ENCODE measurements at places on chromosomes 2 and 18.

GRCh38 chr2:238613610-238614009 lies 186.9 kb downstream of the ASB1 start:
- no peak for DNase-seq

DNA sequence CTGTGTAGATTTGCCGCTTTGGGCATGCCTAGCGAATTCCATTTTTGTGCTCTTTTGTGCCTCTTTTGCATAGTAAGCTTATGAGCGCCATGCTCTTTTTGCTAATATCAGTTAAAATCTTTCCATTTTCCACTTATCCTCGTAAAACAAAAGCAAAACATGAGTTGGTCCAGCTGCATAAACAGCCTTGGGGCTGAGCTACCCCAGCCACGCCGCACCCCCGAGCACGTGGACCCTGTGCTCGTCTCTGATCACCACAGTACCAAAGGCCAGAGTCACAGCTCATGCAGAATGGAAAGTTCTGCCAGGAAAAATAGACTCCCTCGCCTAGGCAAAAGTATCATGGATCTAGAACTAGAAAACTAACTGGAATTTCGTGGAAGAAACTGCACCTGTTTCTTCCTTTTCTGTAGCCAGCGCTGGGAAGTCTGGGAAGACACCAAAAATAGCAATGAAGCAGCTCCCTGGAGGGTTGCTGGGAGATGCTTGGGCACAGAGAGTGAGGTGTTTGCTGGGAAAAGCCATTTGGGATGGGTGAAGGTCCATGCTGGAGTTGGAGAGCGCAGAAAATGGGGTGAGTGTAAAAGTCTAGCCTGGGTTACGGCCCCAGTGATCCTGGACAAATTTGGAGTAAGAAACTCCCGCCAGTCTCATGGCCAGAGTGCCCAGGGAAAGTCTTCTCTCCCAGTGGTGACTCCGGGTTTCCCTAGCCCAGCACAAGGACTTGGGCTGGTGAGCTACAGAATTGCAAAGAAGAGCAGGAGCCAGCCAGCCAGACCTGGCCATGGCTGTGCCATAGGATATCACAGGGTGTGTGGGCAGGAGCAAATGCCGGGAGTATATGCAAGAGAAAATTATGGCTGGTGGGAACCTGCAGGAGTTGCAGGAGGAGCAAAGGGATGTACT lies 218.4 kb downstream of the GBX2 start:
- no peak for DNase-seq

- no peak for DNase-seq
Observed at GRCh38 chr2:171583566-171583965, 61.3 kb downstream of the CYBRD1 start.

- DNase-seq = no peak
Observed at GRCh38 chr2:67658820-67659219, 261.7 kb downstream of the ETAA1 start.

DNA sequence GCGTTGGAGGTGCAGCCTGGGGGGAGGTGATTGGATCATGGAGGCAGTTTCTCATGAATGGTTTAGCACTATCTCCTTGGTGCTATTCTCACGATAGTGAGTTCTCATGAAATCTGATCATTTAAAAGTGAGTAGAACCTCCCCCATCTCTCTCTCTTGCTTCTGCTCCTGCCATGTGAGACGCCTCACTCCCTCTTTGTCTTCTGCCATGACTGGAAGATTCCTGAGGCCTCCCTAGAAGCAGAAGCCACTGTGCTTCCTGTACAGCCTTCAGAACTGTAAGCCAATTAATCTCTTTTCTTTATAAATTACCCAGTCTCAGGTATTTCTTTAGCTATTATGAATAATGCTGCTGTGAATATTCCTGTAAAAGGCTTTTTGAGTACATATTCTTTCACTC lies 52.9 kb downstream of the SERPINB7 start:
- no peak for DNase-seq

- DNase-seq = no peak
Observed at GRCh38 chr2:11393711-11394236, 49.3 kb upstream of the ROCK2 start.

- DNase-seq = no peak
Observed at GRCh38 chr2:152099367-152100050, 665 bp upstream of the CACNB4 start.

DNA sequence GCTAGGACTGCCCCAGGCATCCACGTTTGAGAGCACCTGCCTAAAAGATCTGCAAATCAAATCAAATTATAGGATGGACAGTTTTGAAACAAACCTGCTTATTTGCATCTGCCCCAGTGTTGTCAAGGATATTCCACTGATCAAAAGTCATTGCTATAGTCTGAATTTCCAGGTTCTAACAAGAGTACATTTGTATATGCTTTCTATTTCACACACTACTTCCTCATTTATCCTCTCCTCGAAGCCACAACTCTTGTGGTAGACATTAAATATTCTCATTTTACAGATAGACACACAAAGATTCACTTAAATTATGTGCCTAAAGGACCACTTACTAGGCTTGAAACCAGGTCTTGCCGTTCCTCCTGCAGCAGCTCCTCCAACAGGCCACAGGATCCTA lies 11.9 kb upstream of the TET3 start:
- DNase-seq = no peak

DNA sequence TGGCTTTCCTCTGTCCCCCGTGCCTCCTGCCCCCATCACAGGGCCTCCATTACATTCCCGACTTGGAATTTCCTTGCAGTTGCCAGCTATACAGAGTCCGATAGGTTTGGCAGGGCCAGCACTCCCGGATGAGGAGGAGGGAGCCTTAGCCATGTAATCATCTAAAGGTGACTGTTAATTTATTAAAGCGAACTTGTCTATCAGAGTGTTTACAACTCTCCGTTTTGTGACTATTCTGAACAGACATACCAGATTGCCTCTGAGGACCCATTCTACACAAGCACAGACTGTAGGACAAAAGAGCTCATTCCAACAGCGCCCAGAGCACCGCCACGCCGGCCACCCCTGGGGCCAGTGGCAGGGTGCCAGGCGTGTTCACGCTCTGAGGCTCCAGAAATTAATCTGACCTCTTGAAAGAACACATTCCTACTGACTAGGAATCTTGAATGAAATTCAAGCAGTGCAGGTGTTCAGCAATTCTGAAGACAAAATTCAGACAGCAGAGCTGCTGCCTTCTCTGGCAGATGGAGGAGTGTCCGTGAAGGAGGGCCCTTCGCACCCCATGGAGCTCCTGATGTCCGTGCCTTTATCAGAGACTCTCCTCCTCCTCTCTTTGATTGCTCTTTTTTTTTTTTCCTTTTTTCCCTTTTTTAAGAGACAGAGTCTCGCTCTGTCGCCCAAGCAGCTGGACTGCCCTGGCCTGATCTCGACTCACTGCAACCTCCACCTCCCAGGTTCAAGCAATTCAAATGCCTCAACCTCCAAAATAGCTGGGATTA lies 58.1 kb upstream of the RALBP1 start:
- DNase-seq = no peak

DNA sequence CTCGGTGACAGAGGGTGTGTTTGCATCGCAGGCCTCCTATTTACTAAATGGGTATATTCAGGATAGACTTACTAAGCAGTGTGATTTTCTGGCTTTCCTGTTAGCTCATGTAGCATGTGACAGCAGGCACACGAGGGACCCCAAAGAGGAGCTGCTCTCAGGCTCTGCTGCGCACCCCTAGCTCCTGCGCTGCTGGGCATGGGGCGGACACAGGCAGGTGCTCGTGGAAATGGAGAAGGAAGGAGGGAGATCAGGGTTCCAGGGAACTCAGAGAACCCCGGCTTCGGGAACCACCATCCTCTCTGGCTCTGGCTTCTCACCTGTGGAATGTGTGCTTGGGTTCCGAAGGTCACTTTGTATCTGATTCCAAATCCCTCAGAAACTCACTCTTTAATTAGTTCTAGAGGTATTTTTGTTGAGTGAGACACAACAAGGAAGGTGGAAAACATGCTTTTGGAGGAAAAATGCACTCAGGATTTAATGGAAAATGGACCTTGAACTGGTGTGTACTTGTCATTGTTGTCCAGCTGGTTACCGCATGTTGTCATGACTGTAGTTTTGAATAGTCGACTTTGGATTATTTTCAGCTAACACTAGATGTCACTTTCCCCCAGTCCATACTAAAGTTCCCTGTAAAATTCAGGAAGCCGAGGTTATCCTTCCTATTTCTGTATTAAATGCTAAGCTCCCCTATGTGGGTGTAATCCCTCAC lies 3.5 kb downstream of the SNTG2 start:
- DNase-seq = no peak

GRCh38 chr2:213627054-213627710 lies 342.9 kb downstream of the SPAG16 start:
- no peak for DNase-seq

GRCh38 chr18:10067670-10068659 lies 154.1 kb downstream of the VAPA start:
- no peak for DNase-seq

- DNase-seq = no peak
Observed at GRCh38 chr2:45918463-45919159, 267.1 kb downstream of the PRKCE start.

DNA sequence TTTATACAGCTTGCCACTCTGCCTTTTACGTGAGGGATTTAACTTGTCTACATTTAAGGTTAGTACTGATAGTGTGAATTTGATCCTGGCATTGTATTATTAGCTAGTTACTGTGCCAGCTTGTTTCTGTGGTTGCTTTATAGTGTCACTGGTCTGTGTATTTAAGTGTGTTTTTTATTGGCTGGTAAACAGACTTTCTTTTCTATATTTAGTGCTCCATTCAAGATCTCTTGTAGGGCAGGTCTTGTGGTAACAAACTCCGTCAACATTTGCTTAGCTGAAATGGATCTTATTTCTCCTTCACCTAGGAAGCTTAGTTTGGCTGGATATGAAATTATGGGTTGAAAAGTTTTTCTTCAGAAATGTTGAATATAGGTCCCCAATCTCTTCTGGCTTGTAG lies 1971.0 kb upstream of the LRRTM1 start:
- DNase-seq = no peak

DNA sequence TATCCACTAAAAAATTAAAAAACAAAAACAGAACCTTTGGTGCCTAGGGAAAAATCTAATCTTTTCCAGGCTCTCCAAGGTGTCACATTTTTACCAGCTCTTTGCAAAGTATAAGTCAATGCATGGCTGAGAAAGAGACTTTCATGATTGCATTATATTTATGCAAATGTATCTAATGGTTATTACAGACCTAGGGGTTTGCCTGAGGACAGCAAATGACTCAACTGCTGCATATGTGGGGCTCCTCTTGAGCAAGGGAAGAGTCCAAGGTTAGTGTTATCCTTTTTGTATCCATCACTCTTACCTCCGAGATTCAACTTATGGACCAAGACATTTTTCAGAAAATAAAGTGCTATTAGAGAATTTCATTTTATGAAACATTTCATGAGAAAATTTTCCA lies 33.9 kb upstream of the RMP24 start:
- DNase-seq = no peak

GRCh38 chr2:105180491-105180972 lies 61.0 kb upstream of the GPR45 start:
- no peak for DNase-seq

DNA sequence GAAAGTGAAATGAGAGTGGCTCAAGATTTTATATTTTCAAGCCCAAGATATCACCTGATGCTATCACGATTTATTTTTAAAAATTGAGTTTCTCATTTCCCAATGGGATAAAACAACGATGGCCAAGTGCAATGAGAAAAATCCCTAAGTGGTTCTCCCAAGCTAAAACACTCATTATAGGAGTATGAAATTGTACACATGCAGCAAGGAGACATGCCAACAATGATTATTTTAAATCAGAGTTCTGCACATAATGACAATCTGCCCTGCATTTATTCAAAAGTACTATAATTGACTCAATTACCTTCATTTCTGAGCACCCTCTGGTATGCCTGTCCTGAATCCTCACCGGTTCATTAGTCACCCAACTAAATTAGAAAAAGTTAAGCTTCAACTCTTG lies 12.7 kb downstream of the CYTIP start:
- DNase-seq = no peak

DNA sequence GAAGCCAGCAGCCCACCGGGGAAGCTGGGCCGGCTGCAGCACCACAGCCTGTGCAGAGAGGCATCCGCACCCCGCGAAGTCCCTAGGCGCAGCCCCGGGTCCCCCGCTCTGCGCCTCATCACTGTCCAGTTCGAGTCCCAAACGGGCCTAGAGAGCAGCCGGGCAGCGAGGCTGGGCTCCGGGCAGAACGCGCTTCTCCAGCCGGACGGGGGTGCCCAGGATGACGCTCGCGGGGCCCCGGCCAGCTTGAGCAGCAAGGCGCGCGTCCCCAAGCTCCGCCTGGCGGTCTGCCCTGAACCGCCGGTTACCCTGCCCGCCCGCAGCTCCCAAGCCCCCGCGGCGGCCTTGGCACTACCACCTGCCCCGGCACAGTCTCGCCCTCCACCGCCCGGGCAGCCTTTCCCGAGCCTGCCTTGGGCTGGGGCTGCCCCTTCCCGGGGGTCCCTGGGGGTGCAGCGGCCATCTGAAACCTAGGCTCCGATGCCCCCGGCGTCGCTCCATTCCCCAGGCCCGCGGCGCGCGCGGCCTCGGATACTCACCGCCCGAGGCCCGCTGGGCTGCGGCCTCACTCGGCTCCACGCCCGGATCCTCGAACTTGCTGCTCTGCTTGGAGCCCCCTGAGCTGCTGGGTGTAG lies 591 bp downstream of the SLC16A14 start:
- no peak for DNase-seq

Data from glomerular endothelial cell (primary cell).